ENCODE measurements at places on chromosomes 16 and 17. TPM values are rescaled to one million over a fixed set of nuclear protein-coding genes. Genes with fewer than 3 reads are reported as not detected.

- DNase-seq, result no peak
These were observed 53.1 kb downstream of the AIPL1 start for GRCh38 chr17:6381526-6382465.

- DNase-seq, result peak; percentile 91
These were observed 18.3 kb downstream of the MYBBP1A start for GRCh38 chr17:4536742-4537411.

DNA sequence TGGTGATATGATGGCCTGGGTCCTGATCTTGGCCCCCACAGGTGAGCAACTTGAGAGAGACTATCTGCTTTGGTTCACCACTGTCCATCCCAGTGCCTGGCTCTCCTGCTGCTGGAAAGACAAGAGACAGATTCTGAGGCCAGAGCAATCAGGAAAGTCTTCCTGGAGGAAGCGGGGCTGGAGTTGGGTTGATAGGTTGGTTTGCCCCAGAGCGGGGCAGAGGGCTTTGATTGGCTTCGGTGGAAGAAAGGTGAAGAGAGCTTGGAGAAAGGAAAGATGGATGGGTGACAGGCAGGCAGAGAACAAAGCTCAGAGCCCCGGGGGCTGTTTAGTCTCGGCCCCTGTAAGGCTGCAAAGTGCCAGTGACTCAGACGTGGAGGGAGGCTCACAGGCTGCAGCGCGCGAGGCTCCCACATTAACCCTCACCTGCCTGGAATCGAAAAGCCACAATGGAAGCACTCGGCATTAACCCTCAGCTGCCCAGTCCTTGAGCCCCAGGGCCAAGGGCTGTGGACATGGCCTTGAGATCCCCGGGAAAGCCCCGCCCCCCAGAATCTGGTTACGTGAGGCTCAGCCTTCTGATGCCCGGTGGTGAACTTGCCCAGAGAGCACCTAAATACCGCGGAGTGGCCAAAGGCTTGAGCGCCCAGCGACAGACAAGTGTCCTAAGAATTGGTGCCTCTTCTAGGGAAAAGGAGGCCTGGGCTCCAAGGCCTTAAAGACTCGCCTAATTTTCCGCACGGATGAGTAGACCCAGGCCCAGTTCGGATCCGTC is 996 bp upstream of the CPNE2 start:
- no peak for DNase-seq

GRCh38 chr17:10270258-10270657 is 71.9 kb upstream of the GAS7 start:
- DNase-seq, result no peak

The CIBAR2 gene
- not detected for total RNA-seq

GRCh38 chr17:10523064-10523463 is 4.7 kb upstream of the MYH1 start:
- DNase-seq, result no peak

The DRC3 gene
- 1.1 TPM for total RNA-seq

The C16orf96 gene
- total RNA-seq, result 0.10 TPM

GRCh38 chr16:23071196-23072083 is 77.8 kb downstream of the USP31 start:
- DNase-seq, result no peak

DNA sequence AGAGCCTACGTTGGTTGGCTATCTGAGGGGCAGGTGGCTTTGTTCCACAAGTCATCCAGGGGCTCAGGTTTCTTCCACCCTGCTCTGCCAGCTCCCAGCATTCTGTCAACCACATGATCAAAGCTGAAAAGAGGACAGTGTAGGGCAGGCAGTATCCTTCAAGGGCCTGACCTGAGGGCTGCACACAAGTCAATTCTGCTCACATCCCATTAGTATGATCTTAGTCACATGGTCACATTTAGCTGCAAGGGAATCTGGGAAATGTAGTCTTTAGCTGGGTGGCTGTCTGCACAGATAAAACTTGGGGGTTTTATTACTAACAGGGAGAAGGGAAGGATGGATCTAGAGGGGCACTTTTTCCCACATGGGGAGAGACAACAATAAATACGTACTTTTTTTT is 97.3 kb downstream of the SALL1 start:
- no peak for DNase-seq

DNA sequence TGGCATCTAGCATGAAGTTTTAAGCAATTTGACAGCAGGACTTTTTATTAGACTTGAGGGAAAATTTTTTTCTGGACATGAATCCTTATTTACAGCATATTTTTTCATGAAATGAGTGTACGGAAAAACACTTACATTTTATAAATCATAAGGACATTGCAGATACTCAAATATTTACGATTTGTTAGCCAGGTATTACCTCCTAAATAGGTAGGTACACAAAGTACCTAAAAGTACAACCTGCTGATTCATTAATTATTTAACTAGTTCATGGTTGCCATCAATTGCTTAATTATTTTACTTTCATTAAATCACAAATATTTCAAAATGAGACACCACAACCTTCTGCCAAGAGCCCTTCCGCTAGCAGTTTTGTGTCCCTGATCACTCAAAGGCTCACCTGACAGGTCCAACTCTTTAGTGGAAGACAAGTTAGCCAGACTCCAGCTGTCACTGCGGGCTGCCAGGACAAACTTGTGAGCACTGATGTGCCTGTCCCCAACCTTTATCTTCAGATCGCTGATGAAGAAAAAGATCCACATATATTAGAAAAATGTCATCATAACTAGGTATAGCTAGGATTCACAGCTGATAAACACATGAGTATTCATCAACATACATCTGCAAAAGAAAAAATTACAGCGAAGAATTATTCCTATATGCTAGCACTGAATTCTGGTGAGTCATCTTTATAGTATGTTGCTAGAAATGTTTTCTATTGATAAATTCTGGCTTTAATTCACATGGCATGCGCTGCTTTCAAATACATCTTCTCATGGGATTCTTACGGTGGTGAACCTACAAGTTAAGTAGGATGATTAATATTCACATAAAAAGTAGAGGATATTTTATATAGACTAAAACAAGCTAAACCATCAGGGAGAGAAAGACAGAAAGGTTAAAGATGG is 28.2 kb downstream of the ANKFY1 start:
- no peak for DNase-seq

The NR1D1 gene
- total RNA-seq, result 24.2 TPM

- no peak for DNase-seq
These were observed 411.3 kb downstream of the SNX29 start for GRCh38 chr16:12387786-12388185.

GRCh38 chr17:20203761-20204263 is 194.7 kb downstream of the SPECC1 start:
- no peak for DNase-seq

DNA sequence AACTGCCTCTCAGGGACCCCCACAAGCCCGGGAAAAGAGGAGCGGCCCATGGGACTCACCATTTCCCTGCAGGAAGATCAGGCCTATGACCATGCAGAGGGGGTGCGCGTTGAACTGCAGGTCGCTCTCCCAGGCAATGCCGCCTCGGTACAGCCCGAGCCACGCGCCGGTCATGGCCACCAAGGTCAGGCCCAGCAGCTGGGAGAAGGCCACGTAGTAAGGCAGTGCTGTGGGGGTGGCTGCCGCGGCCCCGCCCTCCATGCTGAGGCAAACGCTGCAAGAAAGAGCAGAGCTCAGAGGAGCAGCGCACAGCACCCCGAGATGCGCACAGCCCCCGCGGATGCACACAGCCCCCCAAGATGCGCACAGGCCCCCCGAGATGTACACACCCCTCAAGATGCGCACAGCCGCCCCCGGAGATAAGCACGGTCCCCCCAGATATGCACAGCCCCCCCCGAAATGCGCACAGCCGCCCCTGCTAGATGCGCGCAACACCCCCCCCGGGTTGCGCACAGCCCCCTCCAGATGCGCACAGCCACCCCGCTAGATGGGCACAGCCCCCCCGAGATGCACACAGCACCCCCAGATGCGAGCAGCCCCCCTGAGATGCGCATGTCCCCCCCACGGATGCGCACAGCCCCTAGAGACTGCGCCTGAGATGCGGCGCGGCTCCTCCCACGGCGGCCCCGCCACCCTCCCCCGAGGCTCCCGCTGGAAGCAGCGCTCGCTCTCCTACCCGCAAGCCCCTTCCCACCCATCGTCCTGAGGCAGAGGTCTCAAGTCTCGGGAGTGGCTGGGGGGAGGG is 8.6 kb downstream of the CYB561 start:
- DNase-seq, result no peak

GRCh38 chr17:33944826-33945225 is 310.3 kb upstream of the CCL2 start:
- no peak for DNase-seq

The MT1F gene
- 10.6 TPM for total RNA-seq

DNA sequence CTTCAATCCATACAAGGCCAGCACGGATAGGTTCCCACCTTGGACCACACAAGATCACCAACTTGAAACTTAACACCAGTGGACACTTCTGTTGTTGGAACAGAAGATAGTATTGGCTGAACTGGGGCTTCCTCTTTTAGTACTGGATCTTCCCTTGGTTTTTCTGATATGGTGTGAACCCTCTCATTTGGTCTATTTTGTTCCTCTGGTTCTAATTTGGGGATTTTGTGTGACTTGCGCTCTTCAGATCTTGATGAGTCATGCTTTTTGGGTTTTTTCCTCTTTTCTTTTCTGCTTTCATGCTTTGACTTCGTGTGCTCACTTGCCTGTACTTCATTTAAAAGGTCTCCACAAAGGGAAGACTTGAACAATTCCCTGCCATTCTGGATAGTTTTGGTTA is 39.0 kb downstream of the SOST start:
- no peak for DNase-seq

GRCh38 chr16:84827131-84827574 is 7.4 kb downstream of the CRISPLD2 start:
- DNase-seq, result no peak

The CLEC19A gene
- not detected for total RNA-seq

GRCh38 chr17:44925731-44926697 is 10.7 kb upstream of the GFAP start:
- DNase-seq, result peak; percentile 71

DNA sequence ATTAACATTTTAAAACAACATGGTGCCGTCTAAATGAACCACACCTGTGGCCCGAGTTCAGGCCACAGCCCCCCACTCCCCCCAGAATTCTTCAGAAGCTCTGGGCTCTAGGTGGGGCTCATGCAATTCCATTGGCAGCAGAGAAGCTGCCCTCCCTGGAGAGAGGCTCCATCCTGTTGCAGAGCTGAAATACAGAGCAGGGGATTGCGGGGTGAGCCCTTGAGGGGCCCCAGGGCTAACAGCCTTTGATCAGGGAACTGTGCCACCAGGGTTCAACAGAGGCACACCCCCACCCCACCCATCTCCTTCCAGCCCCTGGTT is 69.3 kb downstream of the ABR start:
- no peak for DNase-seq

The KRT28 gene
- not detected for total RNA-seq

GRCh38 chr17:38727736-38728135 is 2.4 kb upstream of the CISD3 start:
- DNase-seq, result no peak

GRCh38 chr17:50479522-50480141 is 972 bp downstream of the RSAD1 start:
- DNase-seq, result peak; percentile 93

The CD300C gene
- 4.7 TPM for total RNA-seq

DNA sequence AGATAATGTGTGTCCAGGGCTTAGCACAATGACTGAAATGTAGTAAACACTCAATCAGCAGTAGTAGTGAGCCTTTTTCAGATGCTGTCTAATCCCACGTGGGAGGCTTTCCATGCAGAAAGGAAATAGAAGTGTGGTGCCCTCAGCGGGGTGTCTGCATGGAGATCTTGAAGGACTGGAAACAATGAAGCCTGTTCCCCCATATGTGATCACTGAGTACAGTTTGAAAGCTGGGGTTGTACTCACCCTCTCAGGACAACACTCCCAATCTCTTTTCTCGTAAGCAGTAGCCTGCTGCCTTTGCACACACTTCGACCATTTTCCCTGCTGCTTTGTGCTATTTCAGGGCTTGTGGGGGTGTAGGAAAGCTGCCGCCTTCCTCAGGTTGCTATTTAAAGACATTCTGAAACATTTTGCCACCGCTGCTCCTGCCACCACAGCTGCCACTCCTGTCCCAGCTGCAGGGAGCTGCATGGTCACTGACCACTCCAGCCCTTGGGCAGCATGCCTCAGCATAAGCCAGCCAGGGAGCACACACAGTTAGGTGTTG is 40.6 kb upstream of the HAS3 start:
- no peak for DNase-seq

The GRAPL gene
- 5.3 TPM for total RNA-seq

- no peak for DNase-seq
These were observed 10.7 kb downstream of the GNAO1 start for GRCh38 chr16:56202036-56202435.

The CACNA1H gene
- 67.3 TPM for total RNA-seq

- DNase-seq, result peak; percentile 88
These were observed 20.7 kb upstream of the ADCY7 start for GRCh38 chr16:50245417-50246298.

DNA sequence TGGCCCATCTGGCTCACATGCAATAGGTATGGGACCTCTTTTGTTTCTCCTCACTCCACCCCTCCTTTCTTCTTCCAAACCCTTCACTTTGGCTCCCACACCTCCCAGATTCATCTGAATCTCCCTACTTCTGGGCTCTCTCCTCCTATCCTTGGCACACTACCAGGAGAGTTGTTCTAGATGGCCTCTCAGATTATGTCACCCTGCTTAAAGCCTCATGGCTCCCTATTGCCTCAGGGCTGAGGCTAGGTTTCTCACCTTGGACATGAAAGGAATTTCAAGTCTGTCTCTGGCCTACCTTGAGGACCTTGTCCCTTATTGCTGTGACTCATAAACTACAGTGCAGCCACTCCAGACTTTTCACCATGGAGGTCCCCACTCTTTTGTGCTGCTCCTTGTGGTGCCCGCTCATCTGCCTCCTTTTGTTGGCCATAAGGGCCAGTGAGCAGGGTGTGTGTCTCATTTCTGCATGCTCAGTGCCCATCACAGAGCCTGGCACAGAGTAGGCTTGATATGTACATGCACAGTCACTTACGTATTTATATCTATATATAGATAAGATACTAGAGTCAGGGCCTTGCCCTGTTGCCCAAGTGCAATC is 1.0 kb upstream of the MFAP4 start:
- peak; percentile 80 for DNase-seq

DNA sequence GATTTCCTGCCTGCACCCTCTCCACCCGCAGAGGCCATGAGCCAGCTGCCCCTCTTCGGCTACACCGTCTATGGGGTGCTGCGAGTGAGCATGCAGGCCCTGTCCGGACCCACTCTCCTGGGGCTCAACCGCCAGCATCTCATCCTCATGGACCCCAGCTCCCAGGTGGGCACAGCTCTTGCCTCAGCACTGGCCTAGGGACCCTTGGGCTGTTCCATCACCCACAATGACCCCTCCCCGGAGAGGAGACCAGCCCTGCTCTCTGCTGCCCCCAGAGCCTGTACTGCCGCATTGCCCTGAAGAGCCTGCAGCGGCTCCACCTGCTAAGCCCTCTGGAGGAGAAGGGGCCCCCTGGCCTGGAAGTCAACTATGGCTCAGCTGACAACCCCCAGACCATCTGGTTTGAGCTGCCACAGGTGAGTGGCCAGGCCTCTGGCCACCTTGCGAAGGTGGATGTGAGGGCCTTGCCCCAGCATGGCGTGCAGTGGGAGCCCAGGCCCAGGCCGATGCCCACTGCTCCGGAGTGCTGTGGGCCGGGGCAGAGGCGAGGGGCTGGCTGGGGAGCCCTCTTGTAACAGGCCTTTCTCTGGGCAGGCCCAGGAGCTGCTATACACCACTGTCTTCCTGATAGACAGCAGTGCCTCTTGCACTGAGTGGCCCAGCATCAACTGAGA is 7.3 kb upstream of the SMIM5 start:
- DNase-seq, result no peak

The PGS1 gene
- 33.6 TPM for total RNA-seq

- peak; percentile 65 for DNase-seq
These were observed 112.8 kb downstream of the CLEC16A start for GRCh38 chr16:11056993-11057649.

GRCh38 chr16:10447289-10447688 is 61.4 kb downstream of the ATF7IP2 start:
- DNase-seq, result no peak

The FAM117A gene
- total RNA-seq, result 11.1 TPM

Measured in posterior vena cava (tissue), 2 donors.